Naive thymus-derived CD8-positive, alpha-beta T cell (primary cell): ENCODE measurements at places on chromosomes 7 and 10. TPM values are rescaled to one million over a fixed set of nuclear protein-coding genes. Genes with fewer than 3 reads are reported as not detected.
A peak's percentile ranks its signal among the peaks of the same experiment; 100 is the strongest.

DNA sequence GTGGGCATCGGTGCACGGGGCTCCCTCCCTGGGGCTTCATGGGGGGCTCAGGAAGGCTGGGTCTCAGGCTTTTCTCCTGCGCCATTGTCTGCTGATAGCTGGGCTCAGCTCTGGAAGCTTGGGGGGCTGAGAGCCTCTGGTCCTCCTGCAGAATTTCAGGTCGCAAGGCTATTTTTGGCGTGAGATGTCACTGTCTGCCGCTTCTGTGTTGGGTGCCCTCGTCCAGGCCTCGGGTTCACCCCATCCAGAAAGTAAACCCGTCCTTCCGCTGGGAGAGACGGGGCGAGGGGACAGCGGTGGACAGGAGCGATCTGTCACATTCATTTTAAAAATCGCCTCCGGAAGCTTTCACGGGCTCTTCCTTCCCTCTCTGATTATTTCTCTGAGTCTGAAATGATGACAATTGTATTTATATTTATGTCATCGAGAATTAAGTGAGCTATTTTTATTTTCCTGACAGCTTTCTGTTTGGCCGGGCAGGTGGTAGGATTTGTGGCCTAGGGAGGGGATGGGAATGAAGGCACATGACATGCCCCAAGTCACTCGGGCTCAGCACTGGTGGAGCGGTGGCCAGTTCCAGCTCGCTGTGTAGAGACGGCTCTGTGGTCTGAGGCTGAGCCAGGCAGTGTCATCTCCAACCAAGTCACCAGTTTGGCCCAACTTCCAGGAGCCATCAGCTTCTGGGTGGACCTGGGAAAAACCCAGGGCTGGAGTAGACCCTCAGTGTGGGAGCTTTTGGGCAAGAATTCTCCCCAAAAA lies 40.7 kb upstream of the AP5Z1 start:
- peak overlapping the region; percentile 71 for H3K27ac ChIP-seq
- H3K36me3 ChIP-seq = no peaks in the 10 kb centered on the region
- H3K4me3 ChIP-seq = no peak overlapping the region
- peaks cover 38% of the 10 kb centered on the region for H3K4me1 ChIP-seq

DNA sequence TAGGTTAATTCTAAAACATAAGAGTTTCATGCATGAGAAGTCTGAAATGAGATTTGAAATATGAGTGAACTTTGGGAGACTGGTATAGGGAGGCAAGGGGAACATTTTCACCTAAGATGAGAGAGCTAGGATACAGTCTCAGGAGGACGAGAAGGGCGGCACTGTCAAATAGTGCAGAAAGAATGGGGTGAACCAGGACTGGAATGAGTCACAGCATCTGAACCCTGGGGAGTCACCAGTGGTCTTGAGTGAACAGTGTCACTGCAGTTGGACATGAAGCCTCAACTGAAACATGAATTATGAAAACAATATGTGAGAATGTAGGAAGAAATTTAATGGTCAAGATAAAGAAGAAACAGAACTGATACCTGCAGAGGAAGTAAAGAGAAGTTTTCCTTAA lies 33.8 kb downstream of the GNG11 start:
- H3K4me1 ChIP-seq = peaks cover 2% of the 10 kb centered on the region
- H3K27ac ChIP-seq = no peak overlapping the region
- no peaks in the 10 kb centered on the region for H3K27me3 ChIP-seq
- DNase-seq = no peak
- no peak overlapping the region for H3K4me3 ChIP-seq

DNA sequence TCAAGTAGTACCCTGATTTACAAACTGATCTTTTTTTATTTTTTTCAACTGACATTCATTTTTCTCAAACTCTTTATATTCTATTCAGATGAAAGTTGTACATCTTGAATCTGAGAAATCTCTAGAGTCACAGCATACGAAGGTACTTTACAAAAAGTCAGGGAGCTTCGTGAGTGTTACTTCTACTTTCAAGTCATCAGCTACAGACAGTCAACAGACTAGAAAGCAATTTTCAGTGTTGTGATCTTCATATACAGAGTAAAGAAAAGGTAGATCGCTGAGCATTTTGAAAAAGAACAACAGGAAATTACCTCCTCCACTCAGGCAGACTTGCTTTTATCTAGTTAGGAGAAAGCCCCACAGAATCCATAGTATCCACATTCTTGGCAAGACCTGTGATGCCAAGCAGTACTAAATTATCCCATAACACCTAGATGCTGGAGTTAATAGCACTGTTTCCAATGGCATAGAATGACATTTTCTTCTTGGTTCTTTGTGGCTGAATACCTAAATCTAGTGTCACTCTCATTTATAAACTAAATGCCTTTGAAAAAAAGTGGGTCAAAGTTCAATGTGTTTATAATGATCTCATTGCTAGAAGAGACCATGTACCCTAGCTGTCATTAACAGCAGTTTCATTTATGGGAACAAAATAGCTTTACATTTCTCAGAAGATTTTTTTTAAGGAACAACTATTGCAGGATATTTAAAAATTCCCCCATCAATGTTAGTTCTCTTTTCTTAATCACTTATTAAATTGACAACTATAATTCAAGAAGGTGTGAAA lies 12.0 kb upstream of the ZNF800 start:
- peak; percentile 29 for DNase-seq
- H3K36me3 ChIP-seq = no peaks in the 10 kb centered on the region
- peak overlapping the region; percentile 61 for H3K4me3 ChIP-seq
- H3K27ac ChIP-seq = peak overlapping the region; percentile 78
- peaks cover 39% of the 10 kb centered on the region for H3K4me1 ChIP-seq

DNA sequence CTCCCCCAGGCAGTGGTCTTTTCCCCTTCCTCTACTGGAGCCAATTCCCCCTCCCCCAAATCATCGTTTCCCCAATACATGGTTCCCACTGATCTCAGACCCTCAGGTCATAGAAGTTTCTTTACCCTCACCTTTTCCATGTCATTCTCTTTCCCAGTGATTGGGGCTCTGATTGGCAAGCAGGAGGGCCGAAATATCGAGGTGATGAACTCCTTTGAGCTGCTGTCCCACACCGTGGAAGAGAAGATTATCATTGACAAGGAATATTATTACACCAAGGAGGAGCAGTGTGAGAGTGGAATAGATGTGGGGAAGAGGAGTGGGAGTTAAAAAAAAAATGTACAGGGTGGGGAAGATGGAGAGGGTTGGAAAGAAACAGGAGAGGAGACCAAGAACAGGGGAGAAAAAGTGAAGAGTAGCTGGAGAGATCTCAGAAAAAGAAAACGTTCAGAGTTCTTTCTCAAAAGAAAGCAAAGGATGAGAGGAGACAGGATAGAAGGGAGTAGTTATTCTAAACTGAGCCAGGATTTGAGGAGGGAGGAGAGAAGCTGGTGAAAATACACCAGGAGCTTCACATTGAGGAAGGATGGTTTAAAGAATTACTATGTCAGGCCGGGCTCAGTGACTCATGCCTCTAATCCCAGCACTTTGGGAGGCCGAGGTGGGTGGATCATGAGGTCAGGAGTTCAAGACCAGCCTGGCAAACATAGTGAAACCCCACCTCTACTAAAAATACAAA lies 858 bp downstream of the COPS6 start:
- no peaks in the 10 kb centered on the region for H3K27me3 ChIP-seq
- no peak for DNase-seq
- H3K4me3 ChIP-seq = peak overlapping the region; percentile 92
- H3K27ac ChIP-seq = peak overlapping the region; percentile 93

DNA sequence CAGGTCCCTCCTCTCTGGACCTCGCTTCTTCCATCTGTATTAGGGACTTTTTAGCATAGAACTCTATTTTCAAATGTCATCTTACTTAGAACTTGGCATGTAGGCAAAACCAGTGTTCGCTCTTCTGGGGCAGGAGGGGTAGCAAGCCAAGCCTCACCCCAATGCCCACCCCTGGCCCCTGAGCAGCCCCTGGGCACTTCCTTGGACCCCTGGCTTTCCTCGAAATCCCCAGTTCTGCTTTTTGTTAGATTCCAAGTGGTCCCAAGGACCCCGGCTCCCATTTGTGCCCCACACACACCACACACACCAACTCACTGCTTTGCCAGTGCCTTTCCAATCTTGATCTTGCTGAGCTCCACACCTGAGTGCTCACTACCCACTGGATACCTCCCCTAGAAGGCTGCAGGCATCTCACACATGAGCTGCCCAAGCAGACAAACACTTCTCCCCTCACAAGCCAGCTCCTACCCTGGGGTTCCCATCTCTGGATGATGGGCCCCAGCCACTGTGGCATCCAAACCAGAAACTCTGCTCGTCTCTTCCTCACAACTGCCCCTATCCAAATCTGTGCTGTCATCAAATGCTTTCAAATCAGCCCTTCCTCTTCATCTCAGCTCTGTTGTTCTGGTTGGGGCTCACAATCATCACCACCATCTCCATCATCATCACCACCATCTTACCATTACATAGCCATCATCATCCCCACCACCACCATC lies 167.9 kb upstream of the ZMIZ1 start:
- H3K4me3 ChIP-seq = no peak overlapping the region
- DNase-seq = no peak
- H3K27me3 ChIP-seq = no peaks in the 10 kb centered on the region
- H3K27ac ChIP-seq = no peak overlapping the region
- no peaks in the 10 kb centered on the region for H3K4me1 ChIP-seq

The CYP26C1 gene
- not detected for polyA plus RNA-seq

DNA sequence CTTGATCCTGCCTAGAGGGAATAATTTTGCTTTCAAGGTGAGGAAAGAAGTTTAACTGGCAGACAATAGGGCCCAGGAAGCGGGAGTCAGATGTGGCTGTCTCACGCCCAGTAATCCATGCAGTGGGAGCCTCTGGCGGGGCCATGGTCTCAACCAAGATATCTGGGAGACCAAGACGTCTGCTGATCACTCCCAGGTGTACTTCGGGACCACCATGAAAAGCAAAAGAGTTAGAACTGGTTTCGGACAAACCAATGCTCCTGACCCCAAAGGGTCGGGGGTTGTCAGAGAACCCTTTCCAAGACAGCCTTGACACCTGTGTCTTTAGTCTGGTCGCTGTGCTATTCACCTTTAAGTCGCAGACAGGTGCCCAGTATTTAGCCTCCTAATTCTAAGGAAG lies 256.9 kb upstream of the MBL2 start:
- H3K4me3 ChIP-seq = no peak overlapping the region
- H3K4me1 ChIP-seq = peaks cover 2% of the 10 kb centered on the region
- H3K27ac ChIP-seq = no peak overlapping the region
- no peaks in the 10 kb centered on the region for H3K27me3 ChIP-seq
- no peak for DNase-seq

DNA sequence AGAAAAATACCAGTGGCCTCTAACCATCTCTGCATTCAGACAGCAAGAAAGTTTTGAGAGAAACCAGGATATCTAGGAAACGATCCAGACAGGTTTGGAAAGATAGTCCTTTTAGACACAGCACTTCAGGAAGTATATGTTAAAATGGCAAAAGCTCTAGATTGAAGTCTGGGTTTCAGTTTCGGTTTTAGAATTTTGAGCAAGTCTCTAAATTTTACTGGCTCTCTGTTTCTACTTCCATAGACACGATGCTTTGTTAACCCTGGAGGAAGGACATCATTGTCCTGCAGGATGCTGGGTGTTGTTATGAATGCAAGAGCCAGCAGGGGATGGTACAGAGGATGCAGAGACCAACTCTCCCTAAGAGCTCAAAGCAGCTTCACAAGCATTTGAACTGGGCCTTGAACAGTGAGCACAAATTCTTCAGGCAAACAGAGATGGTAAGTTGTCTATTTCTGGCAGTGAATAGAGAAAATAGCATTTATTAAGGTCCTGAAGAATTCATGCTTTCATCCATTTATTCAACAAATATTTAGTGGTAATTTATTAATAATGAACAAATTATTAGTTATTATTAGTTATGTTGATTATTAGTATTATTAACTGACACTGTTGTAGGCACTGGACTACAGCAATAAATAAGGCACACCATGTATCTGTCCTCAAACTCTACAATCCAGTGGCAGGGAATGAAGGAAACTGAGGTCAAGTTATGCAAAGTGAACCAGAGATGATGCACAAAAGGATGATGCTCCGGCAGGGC lies 152.7 kb upstream of the NRP1 start:
- no peaks in the 10 kb centered on the region for H3K36me3 ChIP-seq
- no peaks in the 10 kb centered on the region for H3K27me3 ChIP-seq
- peak overlapping the region; percentile 4 for H3K4me3 ChIP-seq
- H3K4me1 ChIP-seq = peaks cover 9% of the 10 kb centered on the region

GRCh38 chr7:78683566-78683965 lies 769.9 kb downstream of the MAGI2 start:
- no peaks in the 10 kb centered on the region for H3K27me3 ChIP-seq
- no peak for DNase-seq
- H3K4me3 ChIP-seq = no peak overlapping the region
- H3K4me1 ChIP-seq = no peaks in the 10 kb centered on the region
- no peaks in the 10 kb centered on the region for H3K36me3 ChIP-seq

GRCh38 chr7:75916259-75916658 lies 1.3 kb downstream of the POR start:
- no peak for DNase-seq
- no peaks in the 10 kb centered on the region for H3K27me3 ChIP-seq
- peaks cover 43% of the 10 kb centered on the region for H3K4me1 ChIP-seq
- peak overlapping the region; percentile 99 for H3K27ac ChIP-seq

The PIK3CG gene
- 18.3 TPM for polyA plus RNA-seq

GRCh38 chr7:11486271-11486670 lies 345.7 kb downstream of the THSD7A start:
- DNase-seq = no peak
- no peaks in the 10 kb centered on the region for H3K4me1 ChIP-seq
- H3K36me3 ChIP-seq = no peaks in the 10 kb centered on the region
- no peak overlapping the region for H3K4me3 ChIP-seq
- H3K27me3 ChIP-seq = no peaks in the 10 kb centered on the region

GRCh38 chr7:155813546-155814315 lies 1.5 kb upstream of the SHH start:
- no peak overlapping the region for H3K27ac ChIP-seq
- no peak overlapping the region for H3K4me3 ChIP-seq
- no peaks in the 10 kb centered on the region for H3K36me3 ChIP-seq
- H3K4me1 ChIP-seq = peaks cover 17% of the 10 kb centered on the region

- H3K4me3 ChIP-seq = no peak overlapping the region
- no peaks in the 10 kb centered on the region for H3K36me3 ChIP-seq
- H3K27ac ChIP-seq = no peak overlapping the region
Observed at GRCh38 chr10:130020651-130021382, 56.7 kb upstream of the EBF3 start.

GRCh38 chr7:84195295-84196060 lies 889 bp upstream of the SEMA3A start:
- no peak overlapping the region for H3K27ac ChIP-seq
- peaks cover 19% of the 10 kb centered on the region for H3K4me1 ChIP-seq
- DNase-seq = no peak
- H3K4me3 ChIP-seq = peak overlapping the region; percentile 97
- no peaks in the 10 kb centered on the region for H3K36me3 ChIP-seq

The GDF2 gene
- not detected for polyA plus RNA-seq

The REEP3 gene
- polyA plus RNA-seq = 3.8 TPM

The CALML3 gene
- not detected for polyA plus RNA-seq

DNA sequence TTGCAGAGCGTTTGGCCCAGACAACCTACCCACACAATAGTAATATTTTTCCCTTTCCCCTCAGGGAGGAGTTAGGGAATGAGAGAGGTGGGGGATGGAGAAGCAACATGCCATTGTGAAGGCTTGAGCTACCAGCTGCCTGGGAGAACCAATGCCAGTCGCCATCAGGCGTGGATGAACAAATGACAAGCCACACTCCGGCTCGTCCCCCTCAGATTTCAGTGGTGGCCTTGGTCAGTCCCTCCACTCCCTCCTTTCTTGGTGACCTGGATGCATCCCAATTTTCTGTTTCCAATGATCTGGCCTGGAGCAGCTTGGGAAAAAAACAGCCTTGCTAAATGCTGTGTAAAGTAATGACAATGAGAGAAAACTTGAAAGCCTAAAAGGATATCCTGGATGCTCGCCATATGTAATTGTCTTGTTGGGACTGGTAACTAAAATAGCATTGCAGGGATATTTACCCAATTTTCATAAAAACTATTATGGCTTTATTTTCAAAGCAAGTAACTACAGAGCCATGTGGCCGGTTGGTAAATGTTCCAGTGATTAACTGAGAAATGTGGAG lies 110.7 kb downstream of the ICA1 start:
- no peak for DNase-seq
- peak overlapping the region; percentile 0 for H3K27ac ChIP-seq
- no peaks in the 10 kb centered on the region for H3K27me3 ChIP-seq
- H3K36me3 ChIP-seq = no peaks in the 10 kb centered on the region
- no peak overlapping the region for H3K4me3 ChIP-seq
